Osteocyte (in vitro differentiated cells): ENCODE measurements at places on chromosomes 3 and 15. TPM values are rescaled to one million over a fixed set of nuclear protein-coding genes. Genes with fewer than 3 reads are reported as not detected.
A peak's percentile ranks its signal among the peaks of the same experiment; 100 is the strongest.

- no peak overlapping the region for H3K4me3 ChIP-seq
- no peak overlapping the region for H3K27ac ChIP-seq
- peaks cover 10% of the 10 kb centered on the region for H3K36me3 ChIP-seq
- H3K27me3 ChIP-seq = no peaks in the 10 kb centered on the region
- no peak for DNase-seq
These were observed 23.7 kb downstream of the CIP2A start for GRCh38 chr3:108565506-108565905.

DNA sequence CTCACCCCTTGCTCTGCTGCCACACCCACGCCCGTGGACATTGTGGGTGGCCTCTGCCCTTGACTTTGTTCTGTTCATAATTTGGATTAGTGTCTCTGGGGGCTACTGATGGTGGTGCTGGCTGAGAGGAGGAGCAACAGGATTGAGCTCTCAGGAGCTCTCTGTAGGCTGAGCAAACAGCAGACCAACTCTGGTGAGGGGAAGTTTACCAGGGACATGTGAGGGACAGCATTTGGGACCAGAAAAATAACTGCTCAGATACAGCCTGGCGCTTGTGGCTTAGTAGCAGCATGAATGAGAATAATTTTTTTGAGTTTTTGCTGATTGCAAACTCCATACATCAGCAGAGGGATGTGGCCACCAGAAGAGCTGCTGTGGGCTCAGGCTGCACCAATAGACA, 14.8 kb downstream of the PPCDC start:
- no peaks in the 10 kb centered on the region for H3K27me3 ChIP-seq
- H3K27ac ChIP-seq = no peak overlapping the region
- DNase-seq = no peak
- peaks cover 20% of the 10 kb centered on the region for H3K36me3 ChIP-seq
- H3K4me3 ChIP-seq = no peak overlapping the region

DNA sequence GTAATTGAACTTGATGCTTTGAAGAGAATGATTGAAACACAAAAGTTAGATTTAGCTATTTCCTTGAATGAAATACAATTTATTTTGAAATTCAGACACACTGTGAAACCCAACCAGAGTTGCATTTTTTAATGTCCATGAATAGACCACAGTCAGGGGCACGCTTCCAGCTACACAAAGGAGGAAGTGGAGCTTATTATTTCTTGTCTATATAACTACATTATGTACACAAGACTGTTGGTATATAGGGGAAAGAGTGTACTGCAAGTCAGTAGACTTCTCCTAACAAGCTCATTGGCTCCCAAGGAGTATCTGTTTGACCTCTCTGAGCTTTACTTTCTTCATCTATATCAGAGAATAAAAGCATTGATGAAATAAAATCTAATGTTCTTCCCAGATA, 326.2 kb downstream of the RYR3 start:
- peaks cover 24% of the 10 kb centered on the region for H3K27me3 ChIP-seq
- no peak for DNase-seq
- H3K4me1 ChIP-seq = no peaks in the 10 kb centered on the region
- no peak overlapping the region for H3K4me3 ChIP-seq

DNA sequence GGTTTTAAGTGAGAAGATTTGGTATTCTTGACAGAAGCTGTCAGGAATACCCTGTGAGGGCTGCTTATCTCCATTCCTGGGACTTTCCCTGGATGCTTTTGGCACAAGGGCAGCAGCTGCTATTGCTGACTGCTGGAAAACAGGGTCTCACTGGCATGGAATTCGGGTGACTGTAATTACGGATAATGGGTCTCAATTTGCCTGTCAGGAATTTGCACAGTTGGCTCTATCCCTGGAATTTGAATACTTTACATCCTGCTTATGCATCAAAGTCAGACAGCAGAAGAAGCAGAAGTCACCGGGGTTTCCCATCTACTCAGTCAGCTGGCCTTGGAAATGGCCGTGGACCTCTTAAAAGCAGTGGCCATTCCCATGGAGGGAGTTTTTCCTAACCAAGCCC, 25.9 kb upstream of the AKAP13 start:
- no peak overlapping the region for H3K4me3 ChIP-seq
- no peaks in the 10 kb centered on the region for H3K36me3 ChIP-seq
- H3K27me3 ChIP-seq = no peaks in the 10 kb centered on the region
- peak overlapping the region; percentile 78 for H3K27ac ChIP-seq
- H3K4me1 ChIP-seq = peaks cover 34% of the 10 kb centered on the region
- no peak for DNase-seq

The GALNT15 gene
- total RNA-seq = 0.56 and 1.2 TPM in 2 replicates

The CCR1 gene
- not detected in 2 replicates for total RNA-seq

The CD80 gene
- not detected in 2 replicates for total RNA-seq

The KCTD6 gene
- 13.6 and 14.4 TPM in 2 replicates for total RNA-seq

- H3K27ac ChIP-seq = peak overlapping the region; percentile 89
- H3K4me1 ChIP-seq = peaks cover 31% of the 10 kb centered on the region
- H3K4me3 ChIP-seq = peak overlapping the region; percentile 81
- H3K27me3 ChIP-seq = peaks cover 14% of the 10 kb centered on the region
- no peak for DNase-seq
- peaks cover 19% of the 10 kb centered on the region for H3K36me3 ChIP-seq
These were observed 678 bp upstream of the TFG start for GRCh38 chr3:100708644-100708988.

The PLOD2 gene
- total RNA-seq = 96.1 and 97.1 TPM in 2 replicates

The EMC7 gene
- 84.9 and 89.9 TPM in 2 replicates for total RNA-seq

The GOLGA6B gene
- not detected in 2 replicates for total RNA-seq

DNA sequence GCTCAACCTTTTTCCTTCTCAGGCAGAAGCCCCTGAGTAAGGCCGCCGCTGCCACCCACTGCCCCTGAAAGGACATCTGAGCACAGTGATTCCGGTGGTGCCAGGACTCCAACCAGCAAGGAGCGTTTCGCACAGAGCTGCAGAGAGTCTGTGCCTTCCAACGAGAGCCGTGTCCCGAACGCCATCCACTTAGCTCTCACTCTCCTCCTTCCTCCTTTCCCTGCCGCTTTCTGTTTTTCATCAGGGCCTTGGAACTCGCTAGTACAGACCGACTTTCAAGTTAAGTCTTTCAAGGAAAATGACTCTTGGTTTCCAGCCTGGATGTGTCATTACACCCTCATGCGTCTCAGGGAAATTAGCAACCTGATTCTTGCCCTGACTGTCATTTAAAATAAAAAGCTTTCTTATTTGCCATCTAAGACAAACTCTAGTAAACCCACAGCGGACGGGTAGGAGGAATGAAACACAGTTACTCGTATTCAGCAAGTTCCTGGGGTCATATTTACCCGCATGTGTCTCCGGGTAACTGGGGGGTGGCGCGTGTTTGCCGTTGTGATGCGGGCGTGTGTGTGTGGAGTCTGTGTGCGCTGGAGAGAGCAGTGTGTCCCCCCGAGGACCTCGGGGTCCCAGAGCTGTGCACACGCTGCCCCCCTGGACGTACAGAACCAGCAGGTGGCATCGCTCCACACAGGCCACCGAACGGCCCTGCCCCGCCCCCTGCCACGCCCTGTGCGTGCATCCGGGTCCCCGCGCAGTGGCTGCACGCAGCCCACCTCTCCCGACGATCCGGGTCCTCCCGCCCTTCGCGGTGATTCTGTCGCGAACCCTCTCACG, 30.4 kb upstream of the ALDH1A3 start:
- no peak overlapping the region for H3K27ac ChIP-seq
- H3K36me3 ChIP-seq = no peaks in the 10 kb centered on the region

- no peak overlapping the region for H3K27ac ChIP-seq
- no peaks in the 10 kb centered on the region for H3K4me1 ChIP-seq
- no peaks in the 10 kb centered on the region for H3K27me3 ChIP-seq
- H3K4me3 ChIP-seq = no peak overlapping the region
- no peaks in the 10 kb centered on the region for H3K36me3 ChIP-seq
- DNase-seq = no peak
These were observed 592.7 kb upstream of the SEMA6D start for GRCh38 chr15:47124430-47125102.

The GOLGA6L22 gene
- total RNA-seq = not detected in 2 replicates
